T-helper 17 cell (primary cell): ENCODE measurements at places on chromosomes 2 and 18.

- peaks cover 44% of the 10 kb centered on the region for H3K4me1 ChIP-seq
- peak overlapping the region; percentile 85 for H3K27ac ChIP-seq
- no peaks in the 10 kb centered on the region for H3K36me3 ChIP-seq
- no peak for DNase-seq
Observed at GRCh38 chr2:197130318-197130717, 180.3 kb downstream of the ANKRD44 start.

DNA sequence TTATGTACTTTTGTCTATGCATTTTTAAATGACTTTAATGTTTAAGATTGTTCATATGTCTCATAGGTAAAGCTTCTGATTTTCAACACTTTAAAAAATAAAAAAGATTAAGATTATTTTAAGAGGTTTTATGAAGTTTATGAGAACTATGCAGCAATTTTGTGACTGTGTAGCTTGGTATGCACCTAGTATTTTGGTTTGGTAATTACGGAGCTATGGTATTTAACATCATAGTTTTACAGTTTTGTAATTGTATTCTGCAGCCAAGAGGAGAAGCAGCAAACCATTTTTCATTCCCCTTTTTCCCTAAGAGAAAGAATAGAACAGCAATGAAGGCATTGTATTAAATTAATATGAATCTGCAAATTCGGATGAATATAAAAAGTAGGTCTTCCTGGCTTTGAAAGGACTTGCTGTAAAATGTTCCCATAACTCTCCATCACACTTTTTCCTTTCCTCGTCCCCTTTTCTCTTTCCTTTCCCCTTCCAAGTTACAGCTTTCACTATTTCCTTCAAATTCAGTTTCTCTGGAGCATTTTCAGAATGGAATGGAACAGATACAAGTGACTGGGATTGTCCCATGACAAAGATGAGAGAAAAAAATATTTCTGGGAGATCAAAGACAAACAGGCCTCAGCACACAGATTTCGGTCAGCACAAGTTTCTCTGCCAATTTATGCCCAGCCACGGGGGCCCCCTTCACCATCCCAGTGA, 26.1 kb upstream of the PIEZO2 start:
- no peak overlapping the region for H3K4me3 ChIP-seq
- H3K36me3 ChIP-seq: no peaks in the 10 kb centered on the region
- no peak for DNase-seq
- no peak overlapping the region for H3K27ac ChIP-seq

- no peaks in the 10 kb centered on the region for H3K36me3 ChIP-seq
- peaks cover 47% of the 10 kb centered on the region for H3K4me1 ChIP-seq
- H3K27ac ChIP-seq: peak overlapping the region; percentile 86
- H3K27me3 ChIP-seq: no peaks in the 10 kb centered on the region
- H3K4me3 ChIP-seq: peak overlapping the region; percentile 68
Observed at GRCh38 chr18:23069481-23069880, 65.8 kb upstream of the CABLES1 start.

- H3K27me3 ChIP-seq: peaks cover 39% of the 10 kb centered on the region
- no peak overlapping the region for H3K4me3 ChIP-seq
- no peak for DNase-seq
- no peak overlapping the region for H3K27ac ChIP-seq
- H3K4me1 ChIP-seq: no peaks in the 10 kb centered on the region
Observed at GRCh38 chr2:222976521-222977061, 75.4 kb upstream of the KCNE4 start.

- H3K27me3 ChIP-seq: no peaks in the 10 kb centered on the region
- no peak overlapping the region for H3K4me3 ChIP-seq
- peaks cover 7% of the 10 kb centered on the region for H3K36me3 ChIP-seq
- peaks cover 26% of the 10 kb centered on the region for H3K4me1 ChIP-seq
- peak overlapping the region; percentile 75 for H3K27ac ChIP-seq
- DNase-seq: no peak
Observed at GRCh38 chr2:208269091-208269490, 3.0 kb downstream of the PIKFYVE start.

- H3K36me3 ChIP-seq: peaks cover 11% of the 10 kb centered on the region
- peak overlapping the region; percentile 95 for H3K27ac ChIP-seq
- peaks cover 60% of the 10 kb centered on the region for H3K4me1 ChIP-seq
- DNase-seq: no peak
- H3K27me3 ChIP-seq: no peaks in the 10 kb centered on the region
- no peak overlapping the region for H3K4me3 ChIP-seq
Observed at GRCh38 chr2:216113572-216113971, 4.4 kb downstream of the XRCC5 start.

GRCh38 chr18:47283476-47283875, 32.0 kb upstream of the SKOR2 start:
- DNase-seq: no peak
- H3K4me1 ChIP-seq: peaks cover 4% of the 10 kb centered on the region
- peaks cover 40% of the 10 kb centered on the region for H3K27me3 ChIP-seq
- no peaks in the 10 kb centered on the region for H3K36me3 ChIP-seq
